ENCODE measurements at places on chromosomes 4 and X.

GRCh38 chrX:119648421-119648775 is 42.2 kb upstream of the NKRF start:
- DNase-seq: no peak

- DNase-seq: no peak
Measured at GRCh38 chr4:176864238-176864637, 71.5 kb upstream of the VEGFC start.

DNA sequence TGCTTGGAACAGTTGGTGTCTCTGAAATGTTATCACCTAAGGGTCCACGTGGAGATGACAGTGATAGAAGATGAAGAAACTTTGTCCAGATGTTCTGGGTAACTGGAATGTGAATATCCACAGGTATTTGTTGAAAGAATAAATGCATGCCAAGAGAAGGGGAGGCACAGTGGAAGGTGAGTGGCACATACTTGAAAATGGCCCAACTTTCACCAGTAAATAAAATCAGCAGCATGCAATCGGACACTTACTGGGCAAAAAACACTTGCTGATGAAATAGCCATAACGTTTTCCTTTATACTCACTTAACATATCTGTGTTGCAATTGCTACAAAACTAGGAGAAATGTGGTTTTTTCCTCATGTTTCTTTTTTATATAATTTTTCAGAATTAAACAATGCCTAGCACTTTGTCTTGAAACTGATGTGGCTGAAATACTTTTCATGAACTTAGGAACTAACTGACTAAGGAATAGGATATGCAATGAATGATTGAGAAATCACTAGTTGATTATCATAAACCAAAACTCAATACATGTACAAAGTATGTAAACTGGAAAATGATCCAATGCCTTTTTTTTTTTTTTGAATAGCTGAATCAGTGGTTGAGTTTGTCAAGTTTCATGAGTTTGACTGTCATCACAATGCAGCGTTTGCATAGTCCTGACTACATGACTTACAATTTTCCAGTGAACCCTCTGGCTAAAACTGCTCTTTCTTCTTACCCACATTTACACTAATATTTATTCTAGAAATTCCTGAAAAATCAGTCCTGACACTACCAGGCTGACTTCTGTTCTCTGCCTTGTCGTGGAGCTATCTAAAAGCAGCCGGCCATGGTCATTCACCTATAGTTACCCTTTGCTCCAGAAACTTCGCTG is 127.4 kb downstream of the CPE start:
- DNase-seq: no peak

GRCh38 chr4:157221895-157222770 is 1.6 kb downstream of the GRIA2 start:
- no peak for DNase-seq

DNA sequence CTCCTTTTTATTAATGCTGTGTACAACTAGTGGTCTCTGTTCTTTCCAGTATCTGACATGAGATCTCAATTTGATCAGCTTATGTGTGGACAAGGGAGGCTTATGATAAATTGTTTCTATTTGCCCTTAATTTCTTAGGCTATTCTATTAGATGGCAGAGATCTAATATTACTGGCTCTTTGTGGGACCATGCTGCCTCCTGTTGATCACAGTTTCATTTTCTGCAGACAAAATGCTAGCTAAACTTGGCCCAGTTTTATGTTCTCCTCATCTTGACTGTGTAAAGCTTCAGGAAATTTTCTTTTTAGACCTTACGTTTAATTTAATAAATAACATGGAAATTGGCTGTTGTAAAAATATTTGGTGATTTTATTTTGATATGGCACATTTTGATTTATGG is 627.1 kb upstream of the AADAT start:
- no peak for DNase-seq

GRCh38 chr4:2931512-2932301 is 31.5 kb downstream of the NOP14 start:
- peak; percentile 55 for DNase-seq

DNA sequence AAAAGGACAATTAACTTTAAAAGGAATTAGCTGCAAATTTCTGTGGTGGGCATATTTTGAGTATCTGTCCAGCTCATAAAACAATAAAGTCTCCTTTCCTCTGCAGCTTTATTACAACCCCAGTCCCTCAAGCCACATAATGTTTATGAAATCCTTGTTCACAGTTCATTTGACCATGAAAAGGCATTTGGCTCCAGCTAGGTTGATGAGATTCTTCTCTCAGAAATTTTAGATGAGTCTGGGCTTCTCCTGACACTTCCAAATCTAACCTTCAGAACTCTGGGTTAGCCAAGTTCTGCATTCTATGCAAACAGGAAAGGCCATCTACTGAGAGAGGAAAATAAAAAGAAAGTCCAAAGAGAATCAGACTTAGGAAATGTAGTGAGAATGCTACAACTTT is 156.8 kb downstream of the GRXCR1 start:
- no peak for DNase-seq

- DNase-seq: no peak
Measured at GRCh38 chr4:33924811-33925210, 2319.5 kb downstream of the ARAP2 start.

DNA sequence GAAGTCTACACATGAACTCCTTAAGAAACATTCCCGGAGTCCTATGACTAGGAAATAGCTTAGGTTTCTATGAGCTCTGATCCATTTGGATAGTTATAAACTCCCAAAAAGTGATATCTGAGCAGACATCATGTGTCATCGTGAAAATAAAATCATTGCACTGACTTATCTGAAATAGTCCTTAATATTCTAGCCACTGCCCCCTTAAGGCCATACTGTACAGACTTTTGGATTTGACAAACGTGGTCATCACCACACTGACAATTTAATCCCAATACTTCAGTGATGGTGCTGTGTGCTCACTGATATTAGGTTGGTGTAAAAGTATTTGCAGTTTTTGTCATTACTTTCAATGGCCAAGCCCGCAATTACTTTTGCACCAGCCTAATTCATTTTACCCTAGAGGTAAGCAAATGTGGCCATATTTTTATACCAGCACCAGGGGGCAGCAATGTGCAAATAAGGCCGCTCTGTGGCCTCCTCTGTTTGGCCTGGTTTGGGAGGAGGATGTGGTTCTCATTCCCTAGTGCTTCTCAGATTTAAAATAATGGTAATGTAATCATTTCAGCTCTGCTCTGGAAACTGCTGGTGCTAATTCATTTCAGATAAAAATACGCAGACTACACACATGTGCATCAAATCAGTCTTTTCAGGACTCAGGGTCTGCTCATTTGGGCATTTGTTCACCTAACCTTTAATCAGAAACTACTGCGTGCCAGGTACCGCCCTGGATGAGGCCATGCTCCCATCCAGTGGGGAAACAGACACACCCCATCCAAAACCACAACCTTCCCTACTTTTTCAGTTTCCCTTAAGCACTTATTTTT is 196.4 kb upstream of the C1QTNF7 start:
- DNase-seq: peak; percentile 51

GRCh38 chrX:137548261-137548660 is 17.7 kb upstream of the ZIC3 start:
- no peak for DNase-seq

- DNase-seq: no peak
Measured at GRCh38 chr4:3441501-3442459, at the start of gene HGFAC. HGFAC (plus strand) TSS chr4:3441968; CDS start chr4:3442002, 34 bp downstream.

GRCh38 chr4:149343614-149344013 is 472.0 kb downstream of the IQCM start:
- no peak for DNase-seq

GRCh38 chr4:95300304-95300703 is 248.5 kb downstream of the UNC5C start:
- DNase-seq: no peak

DNA sequence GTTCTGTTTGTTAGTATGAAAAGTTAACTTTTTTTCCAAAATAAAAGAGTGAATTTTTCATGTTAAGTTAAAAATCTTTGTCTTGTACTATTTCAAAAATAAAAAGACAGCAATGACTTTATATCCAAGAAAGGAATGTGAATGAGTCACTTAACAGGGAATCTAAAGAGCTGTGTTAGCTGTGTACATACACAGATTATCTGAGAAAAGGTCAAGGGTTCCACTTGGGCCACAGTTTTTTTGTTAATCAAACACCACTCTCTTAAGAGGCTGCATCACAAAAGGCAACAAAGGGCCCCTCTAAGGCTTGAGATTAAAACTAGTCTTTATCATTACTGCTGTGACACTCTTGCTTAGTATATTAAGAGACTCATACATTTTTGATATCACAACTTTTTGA is 82.1 kb downstream of the FIP1L1 start:
- no peak for DNase-seq

GRCh38 chr4:120633810-120634209 is 288.7 kb downstream of the PRDM5 start:
- DNase-seq: no peak

DNA sequence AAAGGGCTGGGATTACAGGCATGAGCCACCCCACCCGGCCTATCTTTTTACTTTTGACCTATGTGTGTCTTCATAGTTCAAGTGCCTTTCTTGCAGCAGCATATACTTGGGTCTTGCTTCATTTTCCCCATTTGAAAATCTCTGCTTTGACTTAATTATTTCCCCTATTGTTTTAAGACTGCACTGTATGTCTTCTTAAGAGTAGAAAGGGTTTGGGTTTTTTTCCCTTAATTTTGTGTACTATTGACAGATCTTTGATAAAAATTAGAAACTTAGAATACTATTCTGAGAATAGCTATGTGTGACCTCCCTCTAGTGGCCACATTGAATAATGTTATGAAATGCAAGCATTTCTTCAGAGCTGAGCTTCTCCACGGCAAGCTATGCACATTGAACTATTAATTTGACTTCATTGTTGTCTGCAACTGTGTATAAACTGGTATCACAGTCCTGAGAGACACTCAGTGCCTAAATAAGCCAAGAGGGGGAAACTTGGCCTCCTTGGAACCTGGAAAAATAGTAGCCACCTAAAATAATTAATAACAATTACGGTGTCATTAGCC is 8.7 kb upstream of the SLC25A4 start:
- no peak for DNase-seq

GRCh38 chrX:154358011-154358410 is 16.4 kb downstream of the FLNA start:
- DNase-seq: no peak

DNA sequence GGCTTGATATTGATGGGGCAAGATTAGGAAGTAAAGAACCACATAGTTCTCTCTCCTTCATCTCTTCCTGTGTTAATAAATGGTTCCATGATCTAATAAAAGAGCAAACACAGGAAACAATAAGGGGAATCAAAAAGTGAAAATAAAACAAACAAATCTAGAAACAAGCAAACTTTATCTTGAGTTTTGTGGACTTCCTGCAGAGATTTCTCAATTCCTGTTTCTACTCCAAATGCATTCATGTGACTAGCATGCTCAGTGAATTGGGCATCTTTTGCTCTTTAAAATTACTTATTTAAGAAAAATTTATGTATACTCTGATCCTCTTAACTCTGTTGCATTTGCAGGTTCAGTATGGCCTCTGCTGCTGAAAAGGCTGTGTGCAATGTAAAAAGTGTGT is 682.0 kb downstream of the KCTD8 start:
- DNase-seq: no peak

DNA sequence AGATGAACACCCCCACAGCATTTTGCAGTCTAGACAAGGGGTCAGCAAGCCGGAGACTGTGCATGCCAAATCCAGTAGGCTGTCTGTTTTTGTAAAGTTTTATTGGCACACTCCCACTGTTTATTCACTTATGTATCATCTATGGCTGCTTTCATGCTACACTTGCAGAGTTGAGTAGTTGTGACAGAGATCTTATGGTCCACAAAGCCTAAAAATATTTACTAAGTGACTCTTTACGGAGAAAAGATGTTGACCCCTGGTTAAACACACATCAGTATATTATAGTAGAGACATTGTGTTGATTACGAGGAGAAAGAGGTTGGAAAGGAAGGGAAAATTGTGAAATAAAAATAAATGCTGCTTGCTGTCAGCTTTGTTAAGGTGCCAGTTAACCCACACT is 2.2 kb upstream of the LHFPL1 start:
- DNase-seq: no peak

GRCh38 chrX:55041514-55041913 is 10.7 kb upstream of the ALAS2 start:
- no peak for DNase-seq

GRCh38 chrX:118211891-118212816 is 95.5 kb upstream of the KLHL13 start:
- DNase-seq: no peak

GRCh38 chr4:187480146-187481145 is 515.1 kb upstream of the ZFP42 start:
- DNase-seq: no peak

DNA sequence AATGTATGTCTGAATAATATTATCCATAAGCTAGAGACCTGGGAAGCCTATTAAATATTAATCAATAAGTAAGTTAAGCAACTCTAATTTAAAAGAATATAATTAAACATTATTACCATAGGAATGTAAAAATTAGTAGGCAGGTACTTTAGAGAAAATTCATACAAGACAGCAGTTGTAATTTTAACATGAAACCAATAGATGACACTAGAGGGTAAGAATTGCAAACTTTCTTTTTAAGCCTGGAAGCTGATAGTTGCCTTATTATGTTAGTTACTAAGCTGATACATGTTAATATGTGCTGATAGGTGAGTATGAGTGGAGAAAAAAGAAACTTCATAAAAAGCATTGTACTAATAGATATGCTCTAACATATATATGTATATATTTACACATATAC is 1157.4 kb downstream of the FAM133A start:
- DNase-seq: no peak

- DNase-seq: no peak
Measured at GRCh38 chrX:68912113-68912512, 83.3 kb downstream of the EFNB1 start.

DNA sequence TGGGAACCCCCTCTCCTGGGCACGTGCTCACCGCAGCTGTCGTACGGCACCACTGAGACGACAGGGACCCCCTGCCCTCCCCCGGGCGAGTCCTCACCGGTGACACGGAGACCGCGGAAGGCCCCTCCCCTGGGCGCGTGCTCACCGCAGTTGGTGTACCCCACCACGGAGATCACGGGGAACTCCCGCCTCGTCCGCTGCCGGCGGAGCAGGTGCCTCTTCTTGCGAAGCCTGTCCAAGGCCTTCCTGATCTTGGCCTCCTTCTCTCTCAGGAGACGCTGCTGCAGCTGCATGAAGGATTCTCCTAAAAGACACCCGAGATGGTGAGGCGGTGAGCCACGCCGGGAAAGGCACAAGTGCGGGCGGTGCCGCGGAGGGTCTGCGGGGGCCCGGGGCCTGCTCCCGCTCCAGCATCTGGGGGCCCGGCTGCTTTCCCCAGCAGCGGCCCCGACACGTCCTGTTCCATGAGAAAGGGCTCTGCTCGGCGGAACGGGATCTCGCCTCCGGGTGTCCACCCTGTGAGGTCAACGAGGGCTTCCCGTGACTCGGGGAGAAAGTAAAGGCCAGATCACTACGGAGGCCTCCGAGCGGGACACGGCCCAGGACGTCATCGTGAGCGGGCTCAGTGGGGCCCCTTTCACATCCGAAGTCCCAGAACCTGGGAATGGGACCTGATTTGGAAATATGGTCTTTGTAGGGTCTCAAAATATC is 5.8 kb downstream of the GTPBP6 start:
- DNase-seq: no peak

All from stimulated activated CD4-positive, alpha-beta T cell treated with anti-CD3 and anti-CD28 coated beads, TNF-alpha, amount 100 ng/mL, for 24 hours (primary cell).